ENCODE measurements at places on chromosomes 2 and 18.

DNA sequence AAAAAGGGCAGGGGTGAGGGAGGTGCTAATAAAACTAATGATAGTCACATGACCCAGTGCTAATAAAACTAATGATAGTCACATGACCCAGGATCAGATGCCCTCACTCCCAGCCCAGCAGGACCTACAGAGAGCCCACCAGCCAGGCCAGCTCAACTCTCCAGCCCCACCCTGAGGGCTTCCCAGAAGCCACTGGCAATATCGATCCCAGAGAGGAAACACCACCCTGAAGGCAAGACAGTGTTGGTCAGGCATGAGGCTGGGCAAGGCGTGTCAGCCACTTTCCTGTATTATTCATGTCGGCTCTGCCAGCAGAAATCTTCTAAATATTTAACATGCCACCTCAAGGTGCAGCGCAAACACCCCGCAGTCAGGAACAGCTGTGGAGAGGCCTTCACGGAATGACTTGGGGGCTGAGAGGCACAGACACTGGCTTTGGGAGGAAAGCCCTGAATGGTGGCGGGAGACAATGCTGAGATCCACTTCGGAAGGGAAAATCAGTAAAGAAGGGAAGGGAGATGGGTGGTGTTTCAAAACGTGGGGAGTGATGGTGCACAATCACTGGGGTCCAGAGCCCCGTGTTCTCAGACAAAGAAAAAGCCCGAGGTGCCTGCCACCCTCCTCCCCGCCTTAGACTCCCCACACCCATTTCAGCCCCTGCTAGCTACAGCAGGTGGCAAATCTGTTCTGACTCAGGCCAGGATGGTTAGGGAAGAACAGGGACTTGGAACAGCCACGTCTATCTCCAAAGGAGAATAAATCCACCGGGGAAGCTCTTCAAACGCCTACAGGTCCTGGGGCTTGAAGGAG, 1.4 kb downstream of the REEP1 start:
- DNase-seq = no peak

DNA sequence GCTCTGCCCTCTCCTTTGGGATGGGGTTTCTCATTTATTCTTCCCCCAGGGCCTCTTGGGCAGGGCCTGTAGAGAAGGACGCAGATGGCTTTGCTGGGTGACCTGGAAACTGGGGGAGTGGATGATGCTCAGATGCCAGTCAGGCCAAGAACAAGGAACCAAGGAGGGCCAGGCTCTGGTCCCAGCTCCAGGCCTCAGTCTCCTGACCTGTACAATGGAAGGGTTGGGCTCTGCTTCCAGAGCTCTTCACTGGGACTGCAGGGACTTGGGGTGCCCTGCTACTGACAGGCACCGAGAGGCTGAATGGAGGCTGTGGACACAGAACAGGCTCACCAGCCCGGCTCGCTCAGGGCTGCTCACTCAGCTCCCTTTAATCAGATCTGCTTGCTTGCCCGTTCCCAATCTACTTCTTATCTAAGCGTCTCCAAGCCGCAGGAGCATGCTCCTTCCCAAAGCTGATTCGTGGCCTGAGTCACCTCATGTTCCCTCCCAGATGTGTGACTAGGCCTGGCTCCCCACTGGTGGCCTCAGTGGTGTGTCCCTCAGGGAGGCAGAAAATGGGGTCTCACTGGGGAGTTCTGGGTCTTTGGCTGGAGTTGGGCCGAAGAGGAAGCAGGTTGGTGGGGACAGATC, 82.6 kb upstream of the ODC1 start:
- no peak for DNase-seq

GRCh38 chr18:46274266-46274665, 170.1 kb downstream of the HAUS1 start:
- no peak for DNase-seq

GRCh38 chr2:152740743-152741328, 22.4 kb downstream of the ARL6IP6 start:
- peak; percentile 65 for DNase-seq

DNA sequence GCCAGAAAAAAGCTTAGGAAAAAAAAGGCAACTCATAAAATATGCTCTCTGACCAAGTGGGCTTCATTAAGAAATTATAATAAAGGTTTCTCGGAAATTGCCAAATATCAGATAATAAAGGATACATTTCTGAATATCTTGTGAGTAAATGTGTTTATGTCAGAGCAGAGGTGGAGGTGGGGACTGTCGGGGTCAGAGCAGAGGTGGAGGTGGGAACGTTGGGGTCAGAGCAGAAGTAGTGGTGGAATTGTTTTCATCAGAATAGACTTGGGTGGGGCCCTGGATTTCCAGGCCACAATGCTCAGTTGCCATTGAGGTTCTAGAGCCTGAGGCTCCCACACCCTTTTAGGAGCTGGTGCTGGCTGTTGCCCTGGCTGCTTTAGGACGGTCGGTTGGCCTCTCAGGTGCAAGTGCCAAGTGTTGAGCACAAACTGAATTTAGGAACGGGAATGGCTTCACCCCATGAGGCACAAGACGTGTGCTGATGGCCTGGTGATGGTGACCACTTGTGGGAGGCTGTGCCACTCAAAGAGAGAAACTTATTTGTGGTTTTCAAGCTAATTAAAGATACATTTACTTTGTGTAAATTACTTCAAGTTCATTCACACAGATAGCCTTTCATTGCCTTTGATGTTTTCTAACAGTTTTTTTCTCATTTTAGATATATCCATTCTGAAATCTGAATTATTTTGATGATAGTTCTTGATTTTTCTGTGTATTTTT, 131.5 kb downstream of the ATP9B start:
- DNase-seq = peak; percentile 55
